ENCODE measurements at places on chromosomes 4 and X.

DNA sequence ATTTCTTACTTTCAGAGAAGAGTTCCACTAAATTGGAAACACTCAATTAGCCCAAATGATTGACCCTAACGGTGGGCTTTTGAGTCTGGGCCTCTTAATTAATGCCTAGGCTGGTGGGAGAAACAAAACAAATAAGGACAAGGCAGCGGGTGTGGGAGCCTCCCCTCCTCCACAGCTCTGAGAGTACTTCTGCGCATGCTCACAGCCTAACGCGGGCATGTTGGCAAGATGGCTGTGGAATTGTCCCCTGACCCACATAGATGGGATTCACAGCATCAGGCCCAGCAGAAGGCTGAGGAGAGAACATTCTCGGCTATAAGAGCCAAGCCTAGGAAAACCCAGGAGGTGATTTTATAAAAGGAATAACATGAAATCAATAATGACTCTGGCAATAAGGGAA is 230.1 kb downstream of the HS6ST2 start:
- DNase-seq: no peak

DNA sequence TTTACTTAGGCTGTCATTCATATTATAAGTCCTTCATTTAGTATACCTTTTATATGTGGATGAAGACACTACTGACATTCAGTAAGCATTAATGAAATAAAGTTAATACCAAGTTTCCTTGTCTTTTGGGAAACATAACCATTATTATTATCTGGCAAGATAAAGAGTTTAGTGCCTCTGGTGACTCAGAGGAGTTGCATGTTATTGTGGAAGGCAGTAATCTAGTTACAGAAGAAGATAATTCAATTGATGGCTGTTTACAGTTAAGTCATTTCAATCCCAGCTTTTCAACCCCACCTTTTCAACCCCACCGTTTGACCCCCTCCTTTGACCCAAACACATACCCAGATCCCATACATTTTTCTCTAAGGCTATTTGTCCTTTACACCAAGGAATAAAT is 143.8 kb downstream of the FANCB start:
- DNase-seq: no peak

DNA sequence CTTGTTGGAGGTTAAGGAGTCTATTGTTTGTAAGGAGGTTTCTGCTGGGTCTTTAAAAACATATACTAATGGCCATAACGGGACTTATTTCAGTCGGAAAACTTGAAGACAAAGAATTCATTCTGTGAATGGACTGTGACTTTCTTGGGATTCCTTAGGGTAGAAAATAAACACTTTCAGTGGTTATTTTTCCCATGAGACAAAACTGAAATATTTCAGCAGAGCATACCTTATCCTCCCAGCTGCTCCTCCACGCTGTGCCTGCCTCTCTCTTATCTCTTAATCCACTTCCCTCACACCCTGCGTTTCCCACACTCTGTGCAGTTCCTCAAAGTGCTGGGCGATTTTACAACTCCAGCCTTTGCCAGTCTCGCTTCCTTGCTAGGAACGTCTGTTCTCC is 47.1 kb upstream of the SORBS2 start:
- DNase-seq: no peak

DNA sequence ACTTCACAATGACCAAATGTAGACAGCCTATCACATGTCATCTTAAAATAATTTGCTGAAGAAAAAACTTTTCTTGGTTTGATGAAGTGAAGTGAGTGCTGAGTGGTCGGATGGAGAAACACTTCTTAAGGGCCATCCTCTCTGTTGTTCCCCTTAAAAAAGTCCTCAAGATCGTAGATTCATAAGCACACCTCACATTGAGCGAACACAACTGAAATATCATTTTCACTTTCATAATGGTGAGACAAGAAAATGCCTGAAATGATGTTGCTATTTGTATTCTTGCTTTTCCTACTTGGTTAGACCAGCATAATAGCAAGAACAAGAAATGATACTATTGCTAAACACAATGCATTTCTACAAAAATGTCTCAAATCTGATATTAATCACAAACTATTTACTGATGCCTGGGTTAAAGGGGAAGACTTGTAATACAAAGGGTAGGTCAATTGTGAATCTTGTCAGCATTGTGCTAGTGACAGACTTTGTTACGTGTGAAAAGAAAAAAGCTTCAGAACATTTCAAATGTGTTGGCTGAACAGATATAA is 305.6 kb upstream of the NR3C2 start:
- DNase-seq: no peak

GRCh38 chrX:125680366-125680765 is 360.7 kb downstream of the TEX13C start:
- DNase-seq: no peak

- no peak for DNase-seq
These were observed 234.3 kb downstream of the HS3ST1 start for GRCh38 chr4:11194431-11194830.

- no peak for DNase-seq
These were observed 31.2 kb upstream of the NSUN7 start for GRCh38 chr4:40718586-40718985.
